ENCODE measurements at places on chromosomes 7 and 10.

- DNase-seq, result no peak
Observed at GRCh38 chr10:43955002-43955596, 306.4 kb upstream of the ZNF32 start.

DNA sequence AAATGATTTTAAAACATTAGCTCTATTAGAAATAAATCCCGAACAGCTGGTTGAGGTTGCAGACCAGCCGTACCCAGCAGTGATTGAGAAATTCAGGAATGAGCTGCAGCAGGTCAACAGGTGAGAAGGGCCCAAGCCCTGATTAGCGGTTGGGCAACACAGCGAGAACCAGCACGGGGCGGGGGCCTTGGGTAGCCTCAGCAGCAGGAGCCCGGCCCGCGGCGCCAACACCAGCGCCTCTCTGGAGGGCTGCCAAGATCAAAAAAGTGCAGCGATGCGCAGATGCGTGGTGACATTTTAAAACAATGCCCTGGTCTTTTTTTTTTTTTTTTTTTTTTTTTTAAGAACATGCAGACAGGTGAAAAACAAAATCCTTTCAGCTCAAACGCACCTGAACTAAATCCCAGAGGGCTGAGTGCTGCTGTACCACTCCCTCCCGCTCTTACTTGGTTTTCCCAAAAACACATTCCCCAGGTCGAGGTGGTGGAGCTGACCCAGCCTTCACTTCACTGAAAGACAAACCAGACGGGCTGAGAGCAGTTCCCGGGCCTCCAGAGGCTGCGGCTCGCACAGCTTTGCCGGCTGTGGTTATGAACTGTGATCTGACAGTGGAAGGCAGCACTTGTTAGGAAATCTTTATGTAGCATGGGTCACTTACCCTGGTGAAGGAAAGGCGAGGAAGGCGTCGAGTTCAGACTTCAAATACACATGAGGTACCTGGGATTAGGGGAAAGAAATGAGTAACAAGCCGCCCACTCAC, 579.4 kb downstream of the SDK1 start:
- no peak for DNase-seq

GRCh38 chr10:71719464-71720201, at the start of gene C10orf105:
Gene C10orf105 (minus strand): TSS chr10:71719778. CDS start chr10:71716337, 3,441 bp downstream.
- DNase-seq, result no peak

- no peak for DNase-seq
Observed at GRCh38 chr7:24781106-24781505, 23.8 kb upstream of the GSDME start.

- no peak for DNase-seq
Observed at GRCh38 chr7:23547662-23548061, 15.9 kb upstream of the TRA2A start.

DNA sequence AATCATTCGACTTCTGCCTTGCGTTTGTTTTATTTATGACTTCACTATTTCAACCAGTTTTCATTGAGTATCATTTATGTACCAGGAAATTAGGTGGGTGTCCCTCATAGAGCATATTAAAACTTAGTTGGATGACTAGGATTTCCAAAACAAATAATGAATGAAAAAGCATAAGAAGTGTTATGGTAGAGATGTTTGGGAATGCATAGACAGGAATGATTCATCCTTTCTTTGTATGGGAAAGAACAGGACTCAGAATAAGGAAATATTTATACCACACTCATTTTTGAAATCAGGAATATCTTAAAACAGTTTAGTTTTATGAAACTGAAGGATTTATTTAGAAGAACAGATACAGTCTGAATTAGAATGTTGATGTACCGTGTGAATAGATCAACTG, 315.7 kb downstream of the EXOC4 start:
- DNase-seq, result no peak

DNA sequence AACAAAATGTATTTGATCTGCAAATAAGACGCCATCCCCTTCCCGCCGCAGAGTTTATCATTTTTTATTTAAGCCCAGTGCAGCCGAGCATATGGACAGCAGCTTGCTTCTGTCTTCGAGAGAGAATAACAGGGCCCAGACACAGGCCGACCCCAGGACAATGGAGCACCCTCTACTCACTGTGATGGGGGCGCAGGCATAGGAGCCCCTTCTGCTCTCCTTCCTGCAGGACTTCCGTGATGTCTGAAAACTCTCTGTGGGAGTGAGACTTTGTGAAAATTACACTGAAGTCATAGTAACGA, 134.8 kb downstream of the OAT start:
- DNase-seq, result no peak

DNA sequence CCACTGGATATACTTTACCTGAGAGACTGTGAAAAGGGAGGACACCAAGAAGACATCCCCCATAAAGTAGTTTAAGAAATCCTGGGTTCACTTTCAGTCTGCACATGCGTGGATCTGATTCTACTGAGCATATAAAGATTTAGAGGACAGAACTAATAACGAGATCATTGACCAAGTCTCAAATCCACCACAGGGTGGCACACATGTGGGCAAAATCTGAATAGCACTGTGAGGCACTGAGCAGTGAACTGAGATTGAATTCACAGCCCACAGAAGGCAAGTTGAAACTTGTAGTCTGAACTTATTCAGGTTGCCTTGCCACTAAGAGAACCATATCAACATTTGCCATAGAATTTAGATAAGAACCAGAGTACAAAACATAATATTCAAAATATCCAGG, 818.6 kb downstream of the GRID1 start:
- DNase-seq, result peak; percentile 14

DNA sequence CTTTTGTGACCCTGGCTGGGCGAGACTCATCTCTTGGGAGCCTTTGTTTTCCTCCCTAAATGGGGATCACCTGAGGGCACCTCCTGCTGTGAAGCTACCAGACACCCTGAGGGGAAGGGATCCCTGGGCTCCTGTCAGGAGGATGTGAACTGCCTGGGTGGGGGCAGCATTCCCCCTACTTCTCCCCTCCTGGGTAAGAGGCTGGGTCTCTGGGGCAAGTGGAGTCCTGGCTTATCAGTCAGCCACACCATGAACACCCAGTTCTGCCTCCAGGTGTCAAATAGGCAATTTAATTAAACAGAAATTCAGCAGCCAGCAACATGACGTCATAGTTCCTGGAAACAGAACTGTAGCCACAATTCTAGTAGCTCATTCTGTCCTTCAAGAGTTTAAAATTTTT, 97.7 kb upstream of the RET start:
- no peak for DNase-seq

GRCh38 chr10:72682638-72683037, 9.3 kb upstream of the MCU start:
- DNase-seq, result no peak

- no peak for DNase-seq
Observed at GRCh38 chr10:481628-482027, 207.8 kb downstream of the DIP2C start.

GRCh38 chr10:124119946-124120345, 26.5 kb upstream of the CHST15 start:
- DNase-seq, result no peak

GRCh38 chr7:94655126-94655847, 646 bp downstream of the SGCE start:
- no peak for DNase-seq

GRCh38 chr10:34653530-34653929, 161.6 kb downstream of the PARD3 start:
- no peak for DNase-seq

DNA sequence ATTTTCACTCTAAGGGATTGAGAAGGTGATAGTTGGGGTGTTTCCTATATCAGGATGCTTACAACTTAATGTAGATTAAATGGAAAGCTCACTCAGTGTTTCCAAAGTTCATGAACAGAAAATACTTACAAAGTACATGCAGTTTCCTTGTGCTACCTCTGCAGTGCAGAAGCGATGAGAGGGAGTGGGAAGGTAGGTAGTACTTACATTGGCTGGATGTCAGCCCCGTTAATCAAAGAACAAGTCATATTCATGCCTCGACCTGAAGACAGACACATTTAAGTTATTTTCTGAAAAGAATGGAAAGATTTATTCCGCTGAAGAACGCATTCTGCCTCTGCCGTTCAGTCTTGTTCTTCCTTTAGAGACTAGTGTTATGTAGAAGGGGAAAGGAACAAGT, 93.1 kb downstream of the ZMYND11 start:
- DNase-seq, result no peak

DNA sequence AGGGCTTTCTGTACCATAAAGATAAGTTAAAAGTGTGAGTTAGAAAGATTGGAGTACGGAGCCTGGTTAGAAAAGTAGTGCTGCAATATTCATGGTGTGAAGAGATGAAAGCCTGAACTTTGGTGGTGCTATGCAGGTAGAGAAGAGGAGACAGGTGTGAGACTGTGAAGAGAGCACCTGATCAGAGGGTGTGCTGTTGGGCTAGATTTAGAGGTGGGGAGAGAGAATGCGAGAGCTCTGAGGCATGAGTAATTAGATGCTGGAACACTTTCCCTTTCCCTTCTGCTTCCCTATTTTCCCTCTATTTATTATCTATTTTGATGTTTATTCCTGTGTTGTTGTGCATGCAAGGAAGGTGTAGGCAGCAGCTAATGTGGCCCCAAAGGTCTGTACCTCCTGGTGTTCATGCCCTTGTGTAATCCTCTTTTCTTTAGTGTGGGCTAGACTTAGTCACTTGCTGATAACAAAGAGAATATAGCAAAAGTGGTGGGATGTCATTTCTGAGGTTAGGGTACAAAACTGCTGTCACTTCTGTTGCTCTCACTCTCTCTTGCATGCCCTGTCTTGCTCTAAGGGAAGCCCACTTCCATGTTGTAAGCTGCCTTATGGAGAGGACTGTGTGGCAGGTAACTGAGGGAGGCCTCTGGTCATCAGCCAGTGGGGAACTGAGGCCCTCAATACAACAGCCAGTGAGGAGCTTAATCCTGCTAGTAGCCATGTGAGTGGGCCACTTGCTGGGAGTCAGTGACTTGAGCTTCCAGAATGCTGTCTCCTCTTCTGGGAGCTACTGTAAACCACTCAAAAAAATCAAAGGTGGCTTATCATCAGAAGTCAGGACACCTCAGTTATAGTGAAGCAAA, 2.6 kb upstream of the ATXN7L1 start:
- DNase-seq, result no peak

DNA sequence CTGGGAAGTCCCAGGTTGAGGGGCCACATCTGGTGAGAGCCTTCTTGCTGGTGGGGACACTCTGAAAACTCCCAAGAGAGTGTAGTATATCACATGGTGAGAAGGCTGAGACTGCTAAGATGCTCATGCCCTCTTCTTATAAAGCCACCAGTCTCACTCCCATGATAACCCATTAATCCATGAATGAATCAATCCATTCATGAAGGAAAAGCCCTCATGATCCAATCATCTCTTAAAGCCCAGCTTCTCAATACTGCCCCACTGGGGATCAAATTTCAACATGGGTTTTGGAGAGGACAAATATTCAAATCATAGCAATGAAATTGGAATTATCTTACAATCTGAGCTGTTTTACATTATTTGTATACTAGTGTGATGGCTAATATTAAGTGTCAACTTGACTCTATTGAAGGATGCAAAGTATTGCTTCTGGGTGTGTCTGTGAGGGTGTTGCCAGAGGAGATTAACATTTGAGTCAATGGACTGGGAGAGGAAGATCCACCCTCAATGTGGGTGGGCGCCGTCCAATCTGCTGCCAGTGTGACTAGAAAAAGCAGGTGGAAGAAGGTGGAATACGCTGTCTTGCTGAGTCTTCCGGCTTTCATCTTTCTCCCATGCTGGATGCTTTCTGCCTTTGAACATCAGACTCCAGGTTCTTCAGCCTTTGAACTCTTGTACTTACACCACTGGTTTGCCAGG, 14.3 kb upstream of the UBE2D1 start:
- no peak for DNase-seq

GRCh38 chr7:95213148-95213547, 111.2 kb downstream of the PON1 start:
- DNase-seq, result no peak

DNA sequence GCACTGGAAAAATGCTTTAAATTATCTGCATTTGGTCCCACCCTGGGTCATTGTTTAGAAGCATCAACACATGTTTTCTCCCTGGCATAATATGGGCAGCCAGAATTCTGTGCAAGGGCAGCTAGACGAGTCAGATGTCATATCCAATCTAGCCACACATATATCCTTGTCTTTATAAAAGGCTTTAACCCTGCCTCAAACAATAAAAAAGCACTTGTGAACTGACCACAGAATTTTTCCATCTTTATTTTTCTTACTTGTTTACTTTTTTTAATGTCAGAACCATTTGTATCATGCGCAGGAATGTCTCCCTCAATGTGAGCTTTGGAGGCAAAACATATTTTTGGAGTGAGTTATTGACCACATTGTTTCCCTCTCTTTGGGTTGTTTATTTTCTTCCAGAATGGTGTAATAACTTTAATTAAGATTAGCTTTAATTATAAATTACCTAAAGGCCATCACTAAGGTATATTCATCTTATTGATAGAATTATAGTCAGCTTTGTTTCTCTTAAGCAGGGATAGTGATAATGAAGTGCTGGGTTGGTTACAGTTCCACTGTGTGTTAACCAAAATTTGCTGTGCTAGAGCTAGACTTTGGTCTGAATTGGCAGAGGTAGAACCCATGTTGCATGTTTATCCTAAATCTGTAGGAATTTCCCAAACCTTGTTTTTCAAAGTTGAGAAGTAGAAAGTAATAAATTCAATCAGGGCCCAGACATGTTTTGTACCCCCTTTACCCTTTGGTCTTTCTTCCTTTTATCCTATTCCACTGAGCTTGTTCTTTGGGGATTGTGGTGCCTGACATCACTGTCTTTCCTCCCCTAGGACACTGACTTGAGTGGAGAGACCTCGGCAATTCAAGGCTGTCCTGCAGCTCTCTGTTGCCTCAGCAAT, 1078.4 kb downstream of the KCNMA1 start:
- DNase-seq, result no peak

- no peak for DNase-seq
Observed at GRCh38 chr10:34539533-34540315, 275.4 kb downstream of the PARD3 start.

GRCh38 chr7:159007364-159007995, 137.2 kb downstream of the VIPR2 start:
- DNase-seq, result no peak

GRCh38 chr7:114959931-114960330, 38.0 kb downstream of the MDFIC start:
- no peak for DNase-seq

DNA sequence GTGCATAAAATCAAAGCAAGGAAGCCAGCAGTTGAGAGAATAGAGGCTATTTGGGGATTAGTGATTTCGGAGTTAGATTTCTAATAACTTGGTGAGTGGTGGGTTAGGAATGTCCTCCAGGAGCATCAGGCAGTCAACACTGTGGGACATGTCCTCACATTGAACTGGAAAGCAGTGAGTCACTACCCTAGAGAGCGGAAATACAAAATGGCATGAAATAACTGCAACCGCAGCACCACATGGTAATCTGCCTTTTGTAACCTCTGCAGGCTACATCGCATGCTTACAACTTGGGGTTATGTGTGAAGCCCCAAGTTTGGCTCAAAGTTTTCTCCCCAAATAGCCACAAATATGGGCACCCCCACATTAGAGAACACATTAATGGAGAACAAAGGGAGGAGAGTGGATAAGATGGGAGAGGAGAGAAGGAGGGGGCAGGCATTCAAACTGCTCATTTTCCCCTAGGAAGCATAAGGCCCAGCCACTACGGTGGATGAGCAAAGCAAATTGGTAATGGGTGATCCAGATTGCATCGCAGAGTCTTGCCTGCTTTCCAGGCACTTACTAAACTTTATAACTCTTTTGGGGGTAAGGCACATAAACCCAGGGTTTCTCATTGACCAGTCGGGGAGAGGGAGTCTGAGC, 22.0 kb upstream of the SLF2 start:
- peak; percentile 59 for DNase-seq
